ENCODE measurements at places on chromosomes 7 and 10.

- DNase-seq = no peak
Observed at GRCh38 chr10:36676321-36676720, 449.1 kb upstream of the ANKRD30A start.

DNA sequence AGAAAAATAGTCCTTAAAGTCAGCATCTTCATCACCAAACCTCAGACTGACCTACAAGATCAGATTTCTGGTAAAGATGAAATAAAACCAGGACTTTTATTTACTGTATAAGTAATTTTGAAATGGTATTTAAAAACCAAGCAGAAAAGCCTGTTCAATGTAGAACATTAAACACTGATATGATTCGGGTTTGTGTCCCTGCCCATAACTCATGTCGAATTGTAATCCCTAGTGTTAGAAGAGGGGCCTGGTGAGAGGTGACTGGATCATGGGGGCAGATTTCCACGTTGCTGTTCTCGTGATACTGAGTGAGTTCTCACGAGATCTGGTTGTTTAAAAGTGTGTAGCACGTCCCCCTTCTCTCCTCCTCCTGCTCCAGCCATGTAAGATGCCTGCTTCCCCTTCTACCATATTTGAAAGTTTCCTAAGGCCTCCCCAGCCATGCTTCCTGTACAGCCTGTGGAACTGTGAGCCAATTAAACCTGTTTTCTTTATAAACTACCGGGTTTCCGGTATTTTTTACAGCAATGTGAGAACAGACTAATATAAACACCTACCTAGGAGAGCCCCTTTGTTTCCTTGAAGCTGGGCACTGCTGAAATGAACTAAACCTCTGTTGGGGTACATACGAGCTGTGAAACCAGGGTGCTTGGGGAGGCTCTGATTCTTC lies 120.1 kb downstream of the KMT2E start:
- DNase-seq = no peak

DNA sequence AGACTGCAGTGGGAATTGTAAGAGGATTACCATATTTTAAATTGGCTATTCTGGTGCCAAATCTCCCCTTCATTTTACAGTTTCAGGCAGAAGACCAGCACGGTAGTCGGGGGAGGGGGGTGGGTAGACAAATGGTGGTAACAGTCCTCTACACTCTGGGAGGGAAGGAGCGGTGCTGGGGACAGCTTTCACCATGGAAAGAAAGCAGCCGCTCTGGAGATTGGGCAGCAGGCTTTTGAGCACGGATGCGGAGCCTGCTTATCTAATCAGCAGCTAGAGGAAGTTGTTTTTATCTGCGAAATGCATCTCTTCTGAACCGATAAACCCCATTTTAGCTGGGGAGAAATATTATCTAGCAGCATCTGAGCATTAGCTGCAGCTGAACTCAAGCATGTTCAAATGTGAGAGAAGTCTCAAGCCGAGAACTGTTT lies 28.7 kb downstream of the IKZF1 start:
- no peak for DNase-seq

DNA sequence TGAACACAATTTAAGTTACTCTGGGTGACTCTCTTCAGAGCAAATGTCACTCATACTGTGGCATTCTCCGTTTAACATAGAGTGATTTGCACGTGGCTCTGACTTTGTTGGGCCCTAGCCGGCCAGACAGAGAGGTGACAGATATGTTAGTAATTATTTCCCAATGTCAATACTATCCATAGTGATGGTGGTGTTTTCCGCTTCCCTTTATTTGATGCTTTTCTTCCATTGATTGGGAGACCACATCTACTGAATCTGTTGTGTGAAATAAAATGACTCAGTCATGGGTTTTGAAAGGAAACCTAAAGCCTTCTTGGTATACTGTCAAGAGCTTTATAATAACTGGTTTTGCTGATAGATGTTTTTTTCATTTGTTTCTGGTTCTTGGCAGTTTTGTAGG lies 7.4 kb downstream of the AVL9 start:
- no peak for DNase-seq

- DNase-seq = no peak
Observed at GRCh38 chr7:17118412-17118811, 180.0 kb upstream of the AHR start.

DNA sequence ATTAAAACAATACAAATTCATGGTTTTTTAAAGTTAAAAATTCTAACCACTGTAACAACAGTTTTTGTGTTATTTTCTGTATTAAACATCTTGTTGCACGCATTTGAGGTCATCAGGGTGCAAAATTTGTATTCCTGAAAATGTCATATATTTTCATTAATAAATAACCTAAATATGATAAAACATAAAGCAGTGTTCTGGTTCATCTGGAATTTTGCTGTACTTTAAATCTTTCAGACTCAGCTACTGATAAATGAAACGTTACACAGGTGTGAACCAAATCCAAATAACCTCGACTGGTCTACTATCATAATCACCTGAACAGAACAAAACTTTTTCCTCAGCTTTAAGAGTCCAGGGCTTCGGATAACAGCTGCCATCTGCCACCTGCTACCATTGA lies 6.9 kb downstream of the IFIT2 start:
- DNase-seq = no peak

DNA sequence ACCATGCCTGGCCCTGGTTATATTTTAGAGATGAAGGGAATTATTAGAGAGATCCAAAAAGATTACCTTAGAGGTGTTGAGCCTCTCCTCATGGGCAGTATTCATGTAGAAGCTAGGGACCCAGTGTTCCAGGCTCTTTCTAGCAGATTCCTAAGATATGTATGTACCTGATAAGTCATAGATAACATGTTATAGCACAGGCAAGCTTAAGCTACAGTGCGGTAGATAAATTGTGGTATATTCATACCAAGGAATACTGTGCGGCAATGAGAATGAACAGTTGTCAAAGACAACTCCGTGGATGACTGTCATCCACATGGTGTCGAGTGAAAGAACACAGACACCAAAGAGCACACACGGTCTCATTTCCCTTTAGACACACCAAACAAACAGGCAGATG lies 53.1 kb downstream of the TACR2 start:
- DNase-seq = no peak

DNA sequence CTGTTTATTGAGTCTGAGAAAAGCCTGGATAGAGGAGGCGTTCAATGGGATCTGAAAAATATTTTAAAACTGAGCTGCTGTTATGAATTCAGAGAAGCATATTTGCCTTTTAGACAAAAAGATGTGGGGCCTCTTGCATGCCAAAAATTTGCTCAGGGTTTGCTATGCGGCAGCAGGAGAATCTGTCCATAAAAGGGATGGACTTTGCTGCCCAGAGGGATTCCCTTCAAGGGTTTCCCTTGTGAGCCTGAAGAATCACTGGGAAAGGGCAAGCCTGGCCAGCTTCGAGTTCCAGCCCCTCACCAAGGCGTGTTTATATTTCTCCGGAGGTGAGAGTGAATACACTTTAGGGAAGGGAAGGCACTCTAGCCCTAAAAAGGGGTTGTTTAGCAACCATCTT lies 55.5 kb upstream of the CALD1 start:
- no peak for DNase-seq

DNA sequence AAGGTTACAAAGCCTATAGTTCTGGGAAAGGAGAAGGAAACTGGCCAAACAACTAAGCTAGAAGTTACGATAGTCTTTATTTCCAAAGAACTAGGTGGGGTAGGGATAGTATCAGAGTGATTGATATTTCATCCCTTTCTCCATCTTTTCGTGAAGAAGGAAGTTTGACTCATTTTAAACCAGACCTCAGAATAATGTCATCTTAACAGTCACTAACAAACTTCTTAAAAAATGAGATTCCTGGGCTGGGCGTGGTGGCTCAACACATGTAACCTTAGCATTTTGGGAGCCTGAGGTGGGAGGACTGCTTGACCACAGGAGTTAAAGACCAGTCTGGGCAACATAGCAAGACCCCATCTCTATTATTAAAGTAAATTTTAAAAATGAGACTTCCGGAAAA lies 69.4 kb downstream of the ARL4A start:
- DNase-seq = peak; percentile 62

DNA sequence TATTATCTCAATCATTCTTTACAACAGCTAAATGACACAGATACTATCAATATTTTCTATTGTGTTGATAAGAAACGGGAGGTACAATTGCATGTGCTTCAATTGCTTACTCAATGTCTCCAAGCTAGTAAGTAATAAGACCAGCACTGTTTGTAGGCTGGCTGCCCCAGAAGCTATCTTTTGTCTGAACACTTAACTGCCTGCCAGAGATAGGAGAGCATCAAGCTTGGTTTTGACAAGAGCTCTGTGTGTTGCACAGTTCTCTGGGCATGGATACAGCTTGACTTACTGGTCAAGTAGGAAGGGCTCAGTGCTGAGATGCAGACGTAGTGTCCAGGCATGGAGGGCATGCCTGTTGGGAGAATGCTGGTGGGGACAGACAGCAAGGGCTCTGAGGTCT lies 26.3 kb upstream of the CAPZA2 start:
- DNase-seq = no peak

DNA sequence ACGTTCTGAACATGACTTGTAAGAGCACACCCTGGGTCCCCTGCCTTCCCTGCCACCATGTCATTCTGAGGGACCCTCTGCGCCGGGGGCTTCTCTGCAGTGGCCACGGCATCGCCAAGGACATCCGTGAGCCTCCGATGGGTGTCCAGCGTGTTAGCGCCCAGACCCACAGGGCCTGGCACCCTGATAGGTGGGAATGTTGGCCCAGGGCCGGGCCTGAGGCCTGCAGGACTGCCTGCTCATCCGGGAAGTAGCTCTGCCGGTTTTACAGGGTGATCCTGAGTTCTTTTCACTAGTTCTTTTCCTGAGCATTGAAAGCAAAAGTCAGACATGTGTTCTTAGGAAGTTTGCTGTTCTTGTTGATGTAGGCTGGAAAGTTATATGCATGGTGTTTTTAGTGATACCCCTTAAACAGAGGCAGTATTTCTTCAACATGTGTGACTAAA lies 54.5 kb downstream of the WDR37 start:
- no peak for DNase-seq

DNA sequence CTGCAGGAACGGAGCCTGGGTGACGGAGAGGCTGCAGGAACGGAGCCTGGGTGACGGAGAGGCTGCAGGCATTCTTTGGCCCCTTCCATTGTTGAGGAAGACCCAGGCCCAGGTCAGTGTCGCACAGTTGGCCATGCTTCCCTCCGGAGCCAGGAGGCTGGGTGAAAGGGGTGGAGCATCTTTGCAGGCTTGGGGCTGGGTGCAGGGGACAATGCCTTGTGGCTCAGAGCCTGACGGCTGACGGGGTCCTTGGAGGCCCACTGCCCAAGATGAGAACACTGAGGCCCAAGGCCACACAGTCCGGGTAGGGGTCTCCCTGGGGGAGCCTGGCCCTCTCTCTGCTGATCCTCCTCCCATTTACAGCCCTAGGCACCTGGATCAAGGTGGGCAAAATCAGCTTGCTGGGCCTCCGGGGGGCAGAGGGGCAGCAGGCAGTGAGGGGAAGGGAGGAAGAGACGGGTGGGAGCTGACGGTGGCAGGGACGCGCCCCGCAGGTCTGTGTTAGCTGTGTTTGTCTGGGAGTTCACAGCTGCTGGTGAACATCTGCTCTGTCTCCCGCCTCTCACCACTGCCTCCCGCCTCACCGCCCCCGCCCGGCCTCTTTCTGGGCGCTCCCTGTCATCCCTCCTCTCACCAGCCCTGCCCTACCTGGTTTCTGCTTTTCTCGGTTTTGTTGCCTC lies 30.6 kb upstream of the PCBD1 start:
- DNase-seq = no peak

DNA sequence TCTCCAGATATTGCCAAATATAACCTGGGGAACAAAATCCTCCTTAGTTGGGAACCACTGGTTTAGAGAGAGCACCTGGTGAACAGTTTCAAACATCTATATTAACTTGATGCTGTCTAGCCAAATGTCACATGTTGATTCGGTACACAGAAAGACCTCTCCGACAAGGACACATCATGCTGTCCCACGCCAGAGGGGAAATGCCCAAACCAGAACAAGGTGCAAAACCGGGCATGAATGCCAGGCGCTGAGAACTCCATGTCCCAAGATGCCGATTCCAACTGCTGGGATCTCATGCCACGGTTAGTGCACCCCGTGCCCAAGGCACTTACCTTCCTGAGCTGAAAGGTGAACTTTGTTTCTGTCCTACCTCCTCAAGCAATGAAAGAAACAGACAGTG lies 100.8 kb downstream of the SFMBT2 start:
- DNase-seq = no peak

- no peak for DNase-seq
Observed at GRCh38 chr7:123608991-123609882, 7.6 kb downstream of the ASB15 start.

- no peak for DNase-seq
Observed at GRCh38 chr7:10104292-10104691, 869.4 kb upstream of the PHF14 start.

DNA sequence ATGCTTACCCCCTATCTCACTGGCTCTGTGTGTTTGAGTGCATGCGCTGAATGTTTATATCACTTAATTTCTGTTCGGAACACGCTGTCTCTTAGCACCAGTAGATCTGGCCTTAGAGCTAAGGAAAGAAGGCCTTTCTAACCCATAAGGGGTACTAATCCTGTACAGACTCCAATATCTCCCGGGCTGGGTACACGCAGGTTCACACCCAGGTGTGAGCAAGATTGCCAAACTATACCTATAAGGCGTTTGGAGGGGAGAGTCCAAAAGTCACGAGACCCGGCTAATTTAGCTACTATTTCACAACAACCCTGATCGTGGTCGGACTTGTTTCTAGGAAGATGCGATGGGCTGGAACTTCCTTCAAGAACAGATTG lies 727 bp upstream of the PDSS1 start:
- DNase-seq = peak; percentile 58

DNA sequence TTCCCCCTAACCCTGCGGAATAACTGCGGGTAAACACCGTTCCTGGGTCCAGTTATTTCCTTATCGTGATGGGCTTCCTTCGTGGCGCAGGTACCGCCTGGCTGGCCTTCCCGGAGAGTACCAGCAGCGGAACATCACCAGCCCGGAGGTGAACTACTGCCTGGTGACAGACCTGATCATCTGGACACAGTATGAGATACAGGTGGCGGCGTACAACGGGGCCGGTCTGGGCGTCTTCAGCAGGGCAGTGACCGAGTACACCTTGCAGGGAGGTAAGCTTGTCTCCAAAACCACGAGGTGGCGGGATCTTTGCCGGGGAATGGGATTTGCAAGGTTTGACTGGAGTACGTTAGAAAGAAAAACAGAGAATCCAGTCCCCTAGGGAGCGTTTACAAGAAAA lies 665.0 kb upstream of the FOXK1 start:
- DNase-seq = no peak

DNA sequence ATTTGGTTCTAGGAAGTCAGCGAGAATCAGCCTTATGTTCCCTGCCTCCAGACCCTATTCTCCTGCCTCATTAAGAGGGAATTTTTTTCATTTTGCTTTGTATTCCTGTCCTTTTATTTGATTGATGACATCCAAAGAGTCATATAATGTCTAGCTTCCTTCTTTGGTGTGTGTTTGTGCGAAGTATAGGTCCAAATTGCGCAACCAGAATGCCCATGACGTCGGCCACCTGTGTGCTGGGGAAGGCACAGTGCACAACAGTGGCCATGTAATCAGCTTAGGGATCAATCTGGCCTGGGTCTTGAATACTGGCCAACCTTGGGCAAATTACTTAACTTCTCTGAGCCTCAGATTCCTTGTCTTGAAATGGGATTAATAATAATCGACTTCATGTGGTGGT lies 206.2 kb downstream of the VTI1A start:
- no peak for DNase-seq

All from HCEC 1CT (cell line).